ENCODE measurements at places on chromosomes 4 and X.

DNA sequence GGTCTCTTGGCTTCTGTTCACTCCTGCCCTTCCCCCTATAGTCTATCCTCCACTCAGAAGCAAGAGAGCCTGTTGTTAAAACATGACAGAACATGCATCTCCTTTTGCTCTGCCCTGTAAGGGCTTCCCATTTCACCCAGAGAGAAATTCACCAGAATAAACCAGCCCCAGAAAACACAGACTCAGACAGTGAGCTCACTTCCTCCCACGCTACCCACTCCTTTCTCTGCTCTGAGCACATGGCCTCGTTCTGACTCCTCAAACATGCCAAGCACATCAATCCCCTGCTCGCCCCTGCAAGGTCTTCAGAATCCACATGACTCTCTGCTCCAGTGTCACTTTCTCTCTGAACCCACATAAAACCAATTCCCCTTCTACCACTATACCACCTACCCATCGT is 50.4 kb downstream of the MID1 start:
- no peak for DNase-seq

GRCh38 chrX:36909676-36910030 is 98.5 kb upstream of the FAM47C start:
- no peak for DNase-seq

DNA sequence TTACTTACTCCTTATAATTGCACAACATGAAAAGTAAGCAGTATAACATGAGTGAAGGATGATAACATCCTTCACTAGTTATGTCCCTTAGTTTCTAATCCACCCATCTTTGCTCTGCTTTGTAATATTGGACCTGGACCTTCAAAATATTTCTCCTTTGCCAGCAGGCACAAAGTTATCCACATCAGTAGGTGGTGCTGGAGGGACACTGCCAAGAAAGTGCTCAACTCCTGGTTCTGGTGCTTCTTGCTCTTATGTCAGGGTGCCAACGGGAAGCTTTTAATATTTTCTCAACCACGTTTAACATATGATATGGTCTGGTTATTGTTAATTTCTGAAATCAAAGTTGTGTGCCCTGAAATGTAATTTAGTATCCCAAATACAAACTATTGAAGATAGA is 49.1 kb downstream of the TMEM165 start:
- DNase-seq = peak; percentile 68

GRCh38 chr4:70927502-70928137 is 25.5 kb downstream of the MOB1B start:
- DNase-seq = no peak

DNA sequence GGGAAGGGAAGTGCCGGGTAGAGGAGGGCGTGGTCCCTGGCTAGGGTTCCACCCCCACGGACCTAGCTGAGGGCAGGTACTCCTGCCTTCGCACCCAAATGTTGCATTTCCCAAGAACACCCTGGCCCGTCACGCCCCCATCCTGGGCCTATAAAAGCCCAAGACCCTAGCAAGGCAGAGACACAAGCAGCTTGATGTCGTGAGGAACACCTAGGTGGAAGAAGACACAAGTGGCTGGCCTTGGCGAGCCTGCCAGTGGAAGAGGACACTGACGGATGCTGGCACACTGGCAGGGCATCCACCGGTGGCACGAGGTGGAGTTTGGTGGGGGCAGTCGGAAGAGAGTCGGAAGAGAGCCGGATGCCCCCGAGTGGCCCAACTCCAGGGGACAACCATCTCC is 244.8 kb upstream of the CTSO start:
- DNase-seq = no peak

Measured in ACHN (cell line).